ENCODE measurements at places on chromosomes 3 and 15.

- no peak for DNase-seq
Observed at GRCh38 chr15:38540510-38540909, 24.1 kb downstream of the RASGRP1 start.

GRCh38 chr3:122773944-122774509 lies 19.6 kb downstream of the HSPBAP1 start:
- peak; percentile 16 for DNase-seq

GRCh38 chr3:40584625-40585189 lies 59.9 kb downstream of the ZNF621 start:
- peak; percentile 68 for DNase-seq

DNA sequence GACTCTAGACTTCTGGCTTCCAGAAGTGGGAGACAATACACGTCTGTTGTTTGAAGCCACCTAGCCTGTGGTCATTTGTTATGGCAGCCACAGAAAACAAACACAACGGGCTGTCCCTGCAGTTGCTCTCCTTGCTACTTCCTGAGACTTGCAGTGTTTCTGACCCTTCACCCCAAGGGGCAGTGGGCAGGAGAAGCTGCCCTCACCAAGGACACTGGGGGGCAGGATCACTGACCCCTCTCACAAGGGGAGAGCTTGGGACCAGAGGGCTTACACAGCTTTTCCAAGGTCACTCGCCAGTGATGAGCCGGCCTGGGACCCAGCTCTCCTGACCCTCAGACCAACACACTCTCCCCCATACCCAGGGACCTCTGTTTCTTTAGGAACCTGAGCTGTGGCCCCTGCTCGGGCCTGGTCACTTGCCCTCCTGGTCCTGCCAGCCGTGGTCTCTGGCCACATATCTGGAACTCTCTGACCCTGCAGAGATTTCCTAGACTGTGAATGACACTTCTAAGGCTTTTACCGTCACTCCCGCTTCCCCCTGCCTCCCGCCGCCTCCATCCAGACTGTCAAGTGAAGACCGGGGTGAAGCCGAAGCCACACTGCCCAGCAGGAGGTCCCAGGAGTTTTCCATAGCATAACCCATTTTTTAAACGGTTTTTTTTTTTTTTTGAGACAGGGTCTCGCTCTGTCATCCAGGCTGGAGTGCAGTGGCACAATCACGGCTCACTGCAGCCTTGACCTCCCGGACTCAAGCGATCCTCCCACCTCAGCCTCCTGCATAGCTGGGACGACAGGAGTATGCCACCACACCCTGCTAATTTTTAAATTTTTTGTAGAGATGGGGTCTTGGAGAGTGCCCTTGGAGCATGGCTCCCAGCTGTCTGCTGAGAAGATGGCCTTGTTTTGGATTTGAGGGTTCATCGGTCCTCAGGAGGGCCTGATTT lies 4.4 kb downstream of the ATP2B2 start:
- DNase-seq: no peak

GRCh38 chr15:66862111-66862939 lies 160.3 kb downstream of the SMAD6 start:
- no peak for DNase-seq

- peak; percentile 69 for DNase-seq
Observed at GRCh38 chr15:74007820-74008371, 13.4 kb downstream of the PML start.

DNA sequence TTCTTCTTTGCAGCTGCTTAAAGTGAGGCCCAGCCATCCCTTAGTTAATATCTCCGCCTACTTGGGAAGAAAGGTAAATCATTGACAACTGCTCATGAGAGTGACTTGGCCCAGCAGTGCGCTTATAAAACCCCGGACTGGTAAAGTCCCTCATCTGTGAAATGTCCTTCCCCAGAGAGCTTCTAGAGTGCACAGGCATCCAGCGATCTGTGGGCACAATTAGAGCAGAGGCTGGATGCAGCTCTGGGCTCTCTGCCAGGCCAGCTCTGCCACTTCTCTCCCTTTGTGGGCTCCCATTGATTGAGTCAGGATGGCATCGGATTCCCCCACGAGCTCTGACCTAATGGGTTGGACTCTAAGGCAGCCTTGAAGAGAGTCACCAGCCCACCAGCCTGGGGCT lies 219.0 kb upstream of the LINGO1 start:
- no peak for DNase-seq

All from OCI-LY7 (cell line).